Right atrium auricular region (tissue), 2 donors: ENCODE measurements at places on chromosomes 3 and 15. TPM values are rescaled to one million over a fixed set of nuclear protein-coding genes. Genes with fewer than 3 reads are reported as not detected.

- no peaks in the 10 kb centered on the region for H3K27me3 ChIP-seq
- H3K4me3 ChIP-seq = no peak overlapping the region
- no peaks in the 10 kb centered on the region for H3K36me3 ChIP-seq
- H3K4me1 ChIP-seq = no peaks in the 10 kb centered on the region
- no peak for DNase-seq
- H3K27ac ChIP-seq = no peak overlapping the region
Observed at GRCh38 chr3:141949972-141950371, 73.5 kb downstream of the ATP1B3 start.

DNA sequence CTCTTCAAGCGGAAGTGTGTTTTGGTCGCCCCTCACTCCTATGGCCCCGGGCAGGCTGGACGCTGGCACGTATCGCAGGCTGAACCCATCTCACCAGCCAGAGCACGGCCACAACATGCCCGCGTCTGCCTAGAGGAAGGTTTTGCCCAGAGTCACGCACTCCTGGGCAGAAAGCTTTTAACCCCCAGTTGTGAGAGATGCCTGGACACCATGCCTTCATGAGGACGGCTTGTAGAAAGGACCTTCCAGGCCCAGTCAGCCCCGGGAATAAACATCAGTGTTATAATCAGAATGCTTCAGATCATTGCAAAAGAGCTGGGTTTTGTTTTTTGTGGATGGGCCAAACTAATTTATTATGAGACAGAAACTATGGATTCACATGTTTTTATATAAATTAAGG is 16.5 kb downstream of the CYFIP1 start:
- no peak overlapping the region for H3K4me3 ChIP-seq
- no peaks in the 10 kb centered on the region for H3K27me3 ChIP-seq
- H3K36me3 ChIP-seq = no peaks in the 10 kb centered on the region

DNA sequence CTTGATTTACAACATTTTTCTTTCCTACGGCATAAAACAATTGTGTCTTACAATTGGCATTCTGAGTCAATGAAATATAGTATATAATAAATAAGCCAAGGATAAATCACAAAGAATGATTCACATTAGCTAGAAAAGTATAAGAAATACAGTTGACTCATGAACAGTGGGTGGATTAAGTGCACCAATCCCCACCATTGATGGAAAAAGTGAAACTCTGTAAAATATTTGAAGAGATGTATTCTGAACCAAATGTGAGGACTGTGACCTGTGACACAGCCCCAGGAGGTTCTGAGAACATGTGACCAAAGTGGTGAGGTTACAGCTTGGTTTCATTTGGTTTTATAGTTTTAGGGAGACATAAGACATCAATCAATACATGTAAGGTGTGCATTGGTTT is 227.5 kb downstream of the ALCAM start:
- H3K4me3 ChIP-seq = no peak overlapping the region
- H3K27me3 ChIP-seq = no peaks in the 10 kb centered on the region
- H3K4me1 ChIP-seq = no peaks in the 10 kb centered on the region
- no peak overlapping the region for H3K27ac ChIP-seq
- no peak for DNase-seq

Gene FOXB1
- total RNA-seq = not detected
